ENCODE measurements at places on chromosomes 2 and 18.
A peak's percentile ranks its signal among the peaks of the same experiment; 100 is the strongest.

DNA sequence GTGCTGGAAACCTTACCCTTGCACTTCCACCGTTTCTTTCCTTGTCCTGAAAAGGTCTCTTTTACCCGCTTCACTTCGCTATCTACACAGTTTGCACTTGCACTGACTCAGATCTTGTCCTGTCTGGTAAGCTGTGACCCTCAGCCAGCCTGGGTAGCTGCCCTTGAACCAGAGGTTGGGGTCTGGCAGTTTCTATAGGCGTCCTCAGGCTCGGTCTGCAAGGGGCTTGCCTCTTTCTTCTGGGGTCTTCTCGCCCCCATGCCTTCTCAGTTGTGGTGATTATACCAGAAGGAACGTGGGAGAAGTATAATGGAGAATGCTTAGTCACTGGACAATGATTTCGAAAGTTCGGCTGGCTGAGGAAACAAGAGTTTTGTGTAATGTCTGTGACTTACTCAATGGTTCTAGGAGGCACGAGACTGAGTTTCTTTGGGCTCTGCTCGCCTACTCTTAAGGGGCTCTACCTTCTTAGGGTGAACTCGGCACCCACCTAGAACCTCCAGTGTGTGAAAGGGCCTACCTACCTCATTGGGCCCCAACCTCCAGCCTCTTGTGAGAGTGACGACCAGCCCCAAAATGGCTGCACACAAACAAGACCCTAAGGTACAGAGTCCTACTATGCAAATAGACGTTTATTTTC lies 6.9 kb upstream of the STAT1 start:
- no peak for DNase-seq

- no peak for DNase-seq
Measured at GRCh38 chr2:177885828-177886466, 186.6 kb downstream of the PDE11A start.

GRCh38 chr2:62326735-62327134 lies 130.8 kb downstream of the B3GNT2 start:
- DNase-seq = no peak

DNA sequence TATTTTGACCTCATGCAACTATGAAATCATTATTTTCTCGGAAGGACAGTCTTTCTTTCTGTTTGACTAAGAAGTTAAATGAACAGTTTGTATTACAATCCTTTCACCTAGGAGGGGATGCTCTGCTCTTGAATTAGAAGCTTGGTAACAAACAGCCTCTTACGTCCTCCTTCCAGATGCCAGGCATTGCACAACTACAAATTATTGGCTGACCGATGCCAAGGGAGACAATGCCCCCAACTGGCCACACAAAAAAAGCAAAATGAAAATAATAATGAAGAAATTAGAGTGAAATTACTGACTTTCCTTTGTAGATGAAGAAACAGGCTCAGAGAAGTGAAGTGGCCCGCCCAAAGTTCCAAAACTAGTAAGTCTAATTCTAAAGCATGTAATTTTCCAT lies 177.9 kb downstream of the CYRIA start:
- peak; percentile 21 for DNase-seq

- DNase-seq = no peak
Measured at GRCh38 chr2:207064128-207064690, 101.5 kb downstream of the KLF7 start.

DNA sequence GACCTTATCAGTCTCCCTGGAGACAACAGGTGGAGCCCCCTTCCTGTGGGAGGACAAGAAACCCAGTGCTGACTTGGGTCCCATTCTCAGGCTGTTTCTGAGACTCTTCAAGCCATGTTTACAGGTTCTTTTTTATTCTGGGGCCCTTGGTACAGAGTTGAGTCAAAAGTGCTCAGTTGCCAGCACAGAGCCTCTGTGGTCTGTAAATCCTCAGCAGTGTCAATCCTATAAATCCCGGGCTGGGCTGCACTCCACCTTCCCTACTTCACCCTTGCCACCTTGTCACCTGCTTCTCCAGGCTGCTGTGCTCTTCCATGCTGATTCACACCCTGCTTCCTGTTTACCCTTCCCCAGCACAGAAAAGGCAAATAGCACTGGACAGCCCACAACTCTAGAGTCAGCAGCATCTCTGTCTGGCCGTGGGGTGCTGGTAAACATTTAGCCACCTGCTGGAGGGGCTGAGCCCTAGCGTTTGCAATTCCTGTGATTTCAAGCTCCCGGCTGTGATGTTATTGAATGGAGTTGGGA lies 74.7 kb downstream of the TNFRSF11A start:
- DNase-seq = peak; percentile 21

GRCh38 chr2:108634011-108634410 lies 85.3 kb upstream of the RANBP2 start:
- DNase-seq = no peak

- no peak for DNase-seq
Measured at GRCh38 chr2:192005211-192005610, 158.3 kb upstream of the CAVIN2 start.

- no peak for DNase-seq
Measured at GRCh38 chr2:133568172-133568571, at the start of gene NCKAP5. TSS of gene NCKAP5 (minus strand) at chr2:133568463. CDS start at chr2:133517526, 50,937 bp downstream.

DNA sequence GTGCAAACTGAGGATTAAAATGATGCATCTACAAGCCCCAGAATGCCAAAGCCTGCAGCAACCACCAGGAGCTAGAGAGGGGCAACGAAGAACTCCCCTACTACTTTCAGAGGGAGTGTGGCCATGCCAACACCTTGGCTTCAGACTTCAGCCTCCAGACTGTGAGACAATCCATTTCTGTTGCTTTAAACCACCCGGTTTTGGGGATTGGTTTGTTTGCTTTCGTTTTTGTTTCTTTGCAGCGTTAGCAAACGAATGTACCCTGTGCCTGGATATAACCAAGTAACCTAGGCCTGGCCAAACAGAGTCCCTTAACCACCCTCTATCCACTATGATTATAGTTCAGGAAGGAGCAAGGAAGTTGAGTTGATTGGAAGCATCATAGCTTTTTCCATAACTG lies 171.2 kb upstream of the NCK2 start:
- DNase-seq = no peak
